ENCODE measurements at places on chromosomes 2 and 18.

DNA sequence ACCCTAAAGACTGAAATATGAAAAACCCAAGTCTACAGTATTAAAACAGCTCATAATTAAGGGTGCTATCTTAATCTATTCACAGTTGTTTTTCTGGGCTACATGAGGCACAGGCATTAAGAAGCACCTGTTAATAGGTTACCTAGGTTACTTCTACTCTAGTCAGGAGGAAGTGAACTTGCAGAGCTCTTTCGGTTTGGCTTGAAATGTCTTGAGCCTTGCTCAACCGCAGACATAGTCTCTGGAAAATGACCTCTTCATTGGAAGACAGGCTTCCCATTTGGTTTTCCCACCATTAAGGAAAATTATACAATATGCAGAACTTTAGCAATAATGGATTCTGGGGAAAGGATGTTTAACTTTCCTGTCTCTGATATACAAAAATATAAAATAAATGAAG is 142.3 kb upstream of the KCNJ3 start:
- DNase-seq: no peak

DNA sequence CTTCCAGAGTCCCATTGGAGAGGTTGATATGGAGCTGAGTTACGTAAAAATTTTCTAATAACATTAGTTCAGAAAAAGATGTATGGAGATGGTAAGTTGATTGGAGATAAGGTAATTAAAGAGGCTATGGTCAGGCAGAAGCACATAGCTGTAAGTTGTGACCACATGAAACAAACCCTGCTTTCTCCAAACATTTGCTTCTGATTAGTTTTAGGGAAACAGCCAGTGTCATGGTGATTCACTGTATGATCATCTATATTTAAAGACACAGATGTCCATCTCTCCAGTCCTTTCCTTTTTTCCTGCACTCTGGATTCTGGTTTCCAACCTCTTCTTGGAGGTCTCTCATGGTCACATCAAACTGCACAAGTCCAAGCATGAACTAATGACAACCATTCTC is 1550.8 kb upstream of the PIK3C3 start:
- DNase-seq: no peak

DNA sequence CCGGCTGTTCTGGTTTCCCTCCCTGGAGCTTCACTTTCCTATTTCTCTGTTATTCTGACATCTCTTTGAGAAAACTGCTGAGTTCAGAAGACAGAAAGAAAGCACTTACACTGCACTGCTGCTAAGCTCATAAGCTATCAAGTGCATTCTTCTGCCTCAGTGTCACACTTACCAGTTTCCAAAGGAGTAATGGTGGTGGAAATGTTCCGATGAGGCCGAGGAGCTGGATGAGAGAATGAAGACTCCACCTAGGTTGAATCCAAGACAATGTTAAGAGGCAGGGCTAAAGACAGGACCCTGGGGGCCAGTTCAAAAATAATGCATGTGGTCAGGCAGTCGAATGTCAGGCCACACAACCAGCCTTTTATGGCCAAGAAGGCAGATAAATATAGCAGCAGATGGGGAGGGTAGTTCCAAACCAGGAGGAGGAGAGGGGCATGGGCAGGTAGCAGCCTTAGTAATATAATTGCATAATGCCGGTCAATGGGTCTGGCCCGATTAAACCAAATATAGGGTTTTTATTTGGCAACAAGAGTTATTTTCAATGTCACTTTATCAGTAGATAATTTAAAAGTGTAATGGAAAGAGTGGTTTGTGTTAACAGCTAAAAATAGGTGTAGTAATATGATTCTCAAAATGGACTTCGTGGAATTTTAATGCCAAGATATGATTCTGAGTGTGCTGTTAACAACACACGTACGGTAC is at the start of gene MYOM1:
Gene MYOM1, minus strand, starts transcription at position 338 of the 705 bp plus-strand sequence. CDS start 4,745 bp downstream, outside the sequence.
- DNase-seq: no peak

DNA sequence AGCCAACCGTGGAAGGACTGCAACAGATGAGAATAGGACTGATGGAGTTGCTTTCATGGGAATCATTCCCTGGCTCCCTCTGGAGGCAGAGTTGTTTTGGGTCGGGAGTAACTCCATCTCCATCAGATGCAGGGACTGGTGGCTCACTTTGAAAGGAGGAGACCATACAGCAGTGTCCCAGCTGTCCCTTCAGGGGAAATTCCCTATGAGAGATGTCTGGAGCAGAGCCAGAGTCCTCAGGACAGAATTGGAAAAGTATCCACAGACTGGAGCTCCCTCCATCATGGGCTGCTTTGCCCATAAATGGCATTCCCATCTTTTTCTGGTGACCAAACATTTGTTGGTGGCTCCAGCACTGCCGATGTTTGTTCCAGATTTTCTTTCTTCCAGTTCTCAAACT is 144.3 kb downstream of the NCK2 start:
- DNase-seq: no peak

DNA sequence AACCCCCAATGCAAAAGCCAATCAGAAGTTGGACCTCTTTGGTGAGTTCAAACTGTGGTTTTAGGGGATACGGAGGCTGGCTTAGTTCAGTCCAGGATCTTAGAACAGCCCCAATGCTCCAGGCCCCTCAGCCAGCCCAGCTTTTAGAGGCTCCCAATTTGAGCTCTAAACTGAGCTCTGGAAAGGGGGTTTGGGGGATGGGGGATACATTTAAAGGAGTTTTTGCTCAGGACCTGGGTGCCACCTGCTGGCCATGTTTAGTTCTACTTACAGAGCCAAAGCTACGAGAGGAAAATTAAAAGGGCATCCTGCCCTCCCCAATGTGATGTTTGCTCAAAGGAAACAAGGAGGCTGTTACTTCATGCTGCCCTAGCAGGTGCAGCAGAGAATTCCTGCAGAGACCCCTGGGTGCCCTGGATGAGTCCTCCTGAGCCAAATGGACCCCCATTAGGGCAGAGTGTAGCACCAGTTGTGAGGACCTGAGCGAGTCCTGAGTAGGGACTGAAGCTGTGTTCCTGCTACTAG is 15.9 kb upstream of the TMEM214 start:
- DNase-seq: peak; percentile 10

- no peak for DNase-seq
These were observed 29.3 kb upstream of the INSIG2 start for GRCh38 chr2:118058951-118059350.

All from activated naive CD4-positive, alpha-beta T cell (primary cell).